Epithelial cell of esophagus (primary cell): ENCODE measurements at places on chromosomes 7 and 10.

DNA sequence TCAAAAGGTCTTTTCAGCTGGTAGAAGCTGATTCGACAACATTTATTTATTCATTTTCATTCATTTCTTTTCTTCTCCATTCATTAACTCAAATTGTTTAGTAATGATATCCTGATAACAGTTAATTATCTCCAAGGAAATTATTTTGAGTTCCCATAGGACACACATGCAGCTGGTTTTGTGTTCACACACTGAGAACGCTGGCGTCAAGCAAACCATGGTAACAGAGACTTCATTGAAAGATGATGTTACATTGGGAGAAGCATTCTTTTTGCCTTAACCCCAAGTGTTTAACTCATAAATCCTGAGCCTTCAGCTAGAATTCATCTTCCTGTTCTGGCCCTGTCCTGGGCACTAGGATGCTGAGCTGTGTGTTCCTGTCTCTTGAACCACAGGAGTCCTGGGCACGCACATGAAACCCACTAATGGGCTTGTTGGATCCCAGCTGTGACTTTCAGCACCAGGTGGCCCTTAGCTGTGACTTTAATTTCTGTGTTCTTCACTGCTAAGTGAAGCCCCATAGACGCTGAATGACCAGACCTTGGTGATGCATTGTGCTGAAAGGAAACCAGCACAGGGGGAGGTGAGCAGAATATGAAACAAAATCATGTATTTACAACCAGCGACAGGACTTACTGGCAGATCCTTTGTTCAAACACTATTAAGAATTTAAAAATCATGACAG lies 121.5 kb upstream of the PRSS58 start:
- no peak for DNase-seq

- DNase-seq, result no peak
Measured at GRCh38 chr10:121851786-121852185, 76.0 kb downstream of the ATE1 start.

DNA sequence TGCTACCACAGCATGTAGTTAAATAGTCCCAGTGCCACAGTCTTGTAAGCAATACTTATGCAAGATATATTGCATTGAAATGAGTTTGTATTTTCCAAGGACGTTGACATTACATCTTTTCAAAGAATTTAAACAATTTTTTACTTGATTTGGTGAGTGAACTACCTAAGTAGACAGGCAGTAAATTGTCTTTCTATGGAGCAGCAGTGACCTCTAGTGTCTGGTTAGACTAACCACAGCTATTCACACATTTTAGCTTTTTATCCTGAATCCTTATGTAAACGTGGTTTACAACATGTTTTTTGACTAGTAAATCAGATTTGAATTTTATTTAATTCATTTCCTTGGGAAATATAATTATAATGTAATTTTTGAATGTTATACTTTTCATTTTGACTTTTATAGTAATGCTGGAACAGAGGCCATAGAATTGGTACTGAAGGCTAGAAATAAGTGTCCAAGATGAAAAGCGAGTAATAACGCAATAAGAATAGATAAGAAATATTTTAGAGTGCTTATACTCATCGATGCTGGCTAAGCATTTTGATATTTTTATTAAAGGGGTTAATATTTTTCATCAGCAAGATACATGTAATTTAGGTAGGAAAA lies 5.6 kb downstream of the LRRTM3 start:
- DNase-seq, result peak; percentile 67

DNA sequence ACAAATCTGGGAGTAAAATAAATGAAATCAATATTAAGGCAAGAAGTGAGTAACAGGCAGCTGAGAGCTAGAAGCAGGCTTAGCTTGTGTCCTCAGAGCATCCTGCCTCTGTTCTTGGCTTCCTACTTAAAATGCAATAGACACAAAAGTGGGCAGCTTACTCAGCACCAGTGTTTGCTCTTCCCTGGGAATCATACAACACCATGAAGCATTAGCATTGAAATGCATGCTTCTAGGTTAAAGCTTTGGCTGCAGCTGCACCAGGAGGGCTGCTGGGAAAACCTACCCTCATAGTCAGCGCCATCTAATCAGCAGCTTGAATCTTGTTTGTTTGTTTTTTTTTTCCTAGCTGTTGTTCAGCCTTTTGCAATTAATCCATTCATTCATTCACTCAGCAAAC lies 104.2 kb upstream of the VWC2 start:
- DNase-seq, result no peak

GRCh38 chr10:5563991-5564536 lies 39.3 kb downstream of the CALML3 start:
- DNase-seq, result peak; percentile 92

DNA sequence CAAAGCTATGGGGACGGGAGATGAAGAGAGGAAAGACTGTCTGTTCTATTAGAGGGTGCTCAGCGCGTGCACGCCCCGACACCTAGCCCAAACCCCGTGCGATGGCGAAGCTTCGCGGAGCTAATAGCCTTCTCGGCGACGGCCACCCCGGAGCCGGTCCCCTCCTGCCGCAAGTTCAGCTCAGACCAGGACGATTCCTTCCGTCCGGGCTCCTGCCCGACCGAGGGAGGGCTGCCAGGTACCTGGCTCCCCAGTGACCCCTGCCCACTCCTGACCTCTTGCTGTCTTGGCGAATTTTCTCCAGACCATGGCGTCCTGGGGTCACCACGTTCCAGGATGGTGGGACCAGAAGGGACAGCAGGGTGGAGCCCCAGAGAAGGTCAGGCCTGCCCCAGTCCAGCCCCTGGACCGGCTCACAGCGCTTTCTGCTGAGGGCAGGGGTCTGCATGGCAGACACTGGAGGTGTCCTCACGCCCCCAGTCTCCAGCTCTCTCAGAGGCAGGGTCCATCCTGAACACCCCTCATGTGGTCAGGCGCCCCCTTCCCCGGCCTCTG lies 36.7 kb downstream of the UNCX start:
- no peak for DNase-seq

DNA sequence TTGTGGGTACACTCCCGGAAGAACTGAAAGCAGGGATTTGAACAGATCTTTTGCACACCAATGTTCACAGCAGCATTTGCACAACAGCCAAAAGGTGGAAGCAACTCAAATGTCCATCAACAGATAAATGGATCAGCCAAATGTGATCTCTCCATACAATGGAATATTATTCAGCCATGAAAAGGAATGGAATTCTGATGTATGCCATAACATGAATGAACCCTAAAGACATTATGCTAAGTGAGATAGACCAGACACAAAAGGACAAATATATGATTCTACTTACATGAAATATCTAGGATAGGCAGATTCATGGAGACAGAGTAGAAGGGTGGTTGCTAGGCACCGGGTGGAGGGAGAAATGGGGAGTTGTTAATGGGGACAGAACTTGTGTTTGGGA lies 36.7 kb downstream of the CLEC2L start:
- DNase-seq, result no peak

GRCh38 chr7:15600298-15600697 lies 38.5 kb upstream of the AGMO start:
- no peak for DNase-seq

- no peak for DNase-seq
Measured at GRCh38 chr10:28569506-28570159, 36.7 kb downstream of the WAC start.

DNA sequence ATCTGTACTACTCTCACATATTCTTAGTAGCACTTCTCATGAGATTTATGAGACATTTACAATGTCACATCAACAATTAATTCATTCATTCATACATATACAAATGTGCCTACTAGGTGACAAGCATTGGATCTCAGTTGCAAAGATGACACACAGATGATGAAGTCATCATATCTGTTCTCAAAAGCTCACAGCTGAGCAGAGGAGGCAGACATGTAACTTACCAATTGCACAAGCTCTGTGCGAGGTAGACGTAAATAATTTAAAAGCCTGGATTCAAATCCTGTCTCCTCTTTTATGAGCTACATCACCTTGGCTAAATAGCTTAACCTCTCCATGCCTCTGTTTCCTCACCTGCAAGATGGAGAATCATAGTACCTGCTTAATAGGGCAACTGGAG lies 109.4 kb upstream of the FAM133B start:
- DNase-seq, result peak; percentile 70

DNA sequence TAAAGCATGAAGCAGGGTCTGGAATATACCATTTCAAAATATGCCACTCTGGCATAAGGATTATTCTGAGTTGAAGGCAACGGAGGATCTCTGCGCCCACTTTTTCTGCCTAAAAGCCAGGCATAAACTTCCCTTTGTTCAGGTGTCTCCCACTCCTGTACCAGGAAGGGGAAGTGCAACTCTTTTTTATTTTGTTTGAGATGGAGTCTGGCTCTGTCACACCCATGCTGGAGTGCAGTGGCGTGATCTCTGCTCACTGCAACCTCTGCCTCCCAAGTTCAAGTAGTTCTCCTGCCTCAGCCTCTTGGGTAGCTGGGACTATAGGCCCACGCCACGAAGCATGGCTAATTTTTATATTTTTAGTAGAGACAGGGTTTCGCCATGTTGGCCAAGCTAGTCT lies 18.2 kb downstream of the SVIL start:
- DNase-seq, result no peak

GRCh38 chr10:91163869-91164474 lies 56.5 kb upstream of the PCGF5 start:
- peak; percentile 82 for DNase-seq

DNA sequence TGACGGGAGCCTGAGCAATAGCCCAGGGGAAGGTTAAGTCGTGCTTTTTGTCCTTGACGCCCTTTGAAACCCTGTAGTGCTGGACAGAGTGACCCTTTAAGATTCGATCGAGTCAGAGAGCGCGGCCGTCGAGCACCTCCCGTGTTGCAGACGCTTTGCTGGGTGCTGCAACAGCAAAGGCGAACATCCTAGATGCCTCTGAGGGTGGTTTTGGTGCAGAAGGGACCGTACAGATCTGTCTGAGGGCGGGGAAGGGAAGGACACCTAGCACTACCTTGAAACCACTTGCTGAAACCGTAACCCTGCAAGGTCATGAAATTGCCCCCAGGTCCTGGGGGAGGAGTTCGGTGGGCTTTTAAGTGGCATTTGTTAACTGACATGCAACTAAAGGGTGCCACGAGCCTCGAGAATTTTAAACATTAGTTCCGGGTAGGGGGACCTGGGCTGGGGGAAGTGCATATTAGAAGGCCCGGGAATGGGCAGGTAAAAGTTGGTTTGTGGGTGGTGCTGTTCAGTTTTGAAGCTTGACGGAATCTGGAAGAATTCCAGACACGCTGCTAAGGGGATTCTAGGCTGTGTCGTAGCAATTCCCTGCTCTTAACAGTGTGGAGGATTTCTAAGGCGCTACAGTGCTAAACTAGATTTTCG lies 786 bp downstream of the ATP5F1C start:
- peak; percentile 47 for DNase-seq

DNA sequence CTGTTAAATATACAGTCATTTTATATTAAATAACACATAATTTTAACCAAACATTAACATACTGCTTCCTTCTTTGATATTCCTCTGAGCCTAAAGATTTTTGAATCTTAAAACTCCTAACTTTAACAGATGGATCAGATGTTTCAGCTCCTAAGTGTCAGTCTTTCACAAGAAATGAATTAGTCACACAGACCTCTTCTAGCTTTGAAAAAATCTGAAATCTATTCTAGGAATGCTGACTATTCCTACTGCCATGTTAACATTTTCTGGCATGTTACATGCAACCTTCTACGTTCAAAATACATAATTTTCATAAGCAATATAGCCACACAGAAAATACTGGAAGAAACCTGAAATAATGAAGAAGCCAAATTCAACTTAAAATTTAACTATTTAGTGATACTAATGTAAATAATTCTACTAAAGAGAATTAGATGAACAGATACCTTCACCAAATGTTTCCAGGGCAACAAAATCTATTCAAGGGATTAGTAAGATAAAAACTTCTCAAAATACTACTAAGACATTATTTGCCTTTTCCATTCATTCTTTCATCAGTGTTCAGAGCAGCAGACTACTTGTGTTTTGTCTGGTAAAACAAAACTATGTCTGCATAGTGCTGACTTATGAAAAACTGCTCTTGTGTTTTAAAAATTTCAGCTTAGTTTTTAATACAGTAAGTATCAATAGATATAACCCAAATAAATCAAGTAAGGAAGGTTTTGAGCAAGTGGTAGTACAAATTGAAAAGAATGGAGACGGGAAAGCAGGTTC lies 9.2 kb downstream of the JMJD1C start:
- DNase-seq, result peak; percentile 58

GRCh38 chr10:124069341-124070264 lies 23.8 kb downstream of the CHST15 start:
- DNase-seq, result peak; percentile 85

GRCh38 chr10:114412907-114413797 lies 8.8 kb upstream of the AFAP1L2 start:
- DNase-seq, result peak; percentile 90

- DNase-seq, result no peak
Measured at GRCh38 chr7:28065721-28066285, 114.8 kb downstream of the JAZF1 start.

DNA sequence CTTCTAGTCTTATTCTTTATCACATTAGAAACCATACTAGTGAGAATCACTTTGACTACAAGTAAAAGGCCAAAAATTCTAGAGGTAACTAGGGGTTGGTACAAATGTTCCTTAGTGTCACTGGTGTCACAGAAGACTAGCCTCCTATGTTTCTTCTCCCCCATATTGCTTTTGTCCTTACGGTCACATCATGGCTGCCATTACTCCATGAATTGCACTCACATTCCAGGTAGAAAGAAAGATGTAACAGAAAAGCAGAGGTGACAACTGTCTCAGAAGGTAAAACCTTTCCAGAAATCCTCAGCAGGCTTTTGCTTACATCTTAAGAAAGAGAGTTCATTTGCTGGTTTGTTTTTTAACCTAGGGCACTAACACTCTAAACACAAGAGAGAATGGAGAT lies 42.9 kb downstream of the USP6NL start:
- DNase-seq, result no peak

DNA sequence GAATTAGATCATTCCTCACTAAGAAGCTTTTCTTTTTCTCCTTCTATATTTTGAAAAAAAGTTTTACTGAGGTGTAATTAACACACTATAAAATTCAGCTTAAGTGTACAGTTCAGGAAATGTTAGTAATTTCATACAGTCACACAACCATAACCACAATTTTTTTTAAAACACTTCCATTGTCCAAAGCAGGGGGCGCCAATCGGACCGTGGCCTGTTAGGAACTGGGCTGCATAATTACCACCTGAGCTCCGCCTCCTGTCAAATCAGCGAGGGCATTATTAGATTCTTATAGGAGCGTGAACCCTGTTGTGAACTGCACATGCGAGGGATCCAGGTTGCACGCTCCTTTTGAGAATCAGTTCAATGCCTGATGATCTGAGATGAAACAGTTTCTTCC lies 427.1 kb downstream of the TFEC start:
- DNase-seq, result no peak

- DNase-seq, result peak; percentile 63
Measured at GRCh38 chr10:119803264-119803663, 69.4 kb downstream of the MCMBP start.

DNA sequence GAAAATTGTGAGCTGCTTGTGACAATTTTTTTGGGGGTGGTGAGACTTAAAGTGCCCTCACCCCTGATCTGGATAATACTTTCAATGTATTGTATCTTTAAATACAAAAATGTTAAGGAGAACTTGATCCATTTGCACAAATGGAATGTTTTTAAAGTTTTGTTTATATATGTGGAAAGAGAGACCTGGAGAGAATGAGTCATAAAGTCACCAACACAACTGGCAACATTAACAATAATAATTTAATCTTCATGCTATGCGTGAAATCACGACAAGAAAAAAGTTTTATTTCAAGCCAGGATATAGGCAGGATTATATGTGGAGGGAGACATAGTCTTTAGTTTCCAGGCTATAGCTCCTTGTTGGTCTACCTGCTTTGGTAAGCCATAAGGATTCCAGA lies 537.5 kb downstream of the GPAM start:
- no peak for DNase-seq

GRCh38 chr7:133510326-133511055 lies 257.6 kb downstream of the EXOC4 start:
- peak; percentile 75 for DNase-seq
